Activated CD8-positive, alpha-beta T cell treated with anti-CD3 and anti-CD28 coated beads, Interleukin-2, amount 10 ng/mL, durations not matched to agents 7 days and 5 days (primary cell): ENCODE measurements at places on chromosomes 6 and 20.

DNA sequence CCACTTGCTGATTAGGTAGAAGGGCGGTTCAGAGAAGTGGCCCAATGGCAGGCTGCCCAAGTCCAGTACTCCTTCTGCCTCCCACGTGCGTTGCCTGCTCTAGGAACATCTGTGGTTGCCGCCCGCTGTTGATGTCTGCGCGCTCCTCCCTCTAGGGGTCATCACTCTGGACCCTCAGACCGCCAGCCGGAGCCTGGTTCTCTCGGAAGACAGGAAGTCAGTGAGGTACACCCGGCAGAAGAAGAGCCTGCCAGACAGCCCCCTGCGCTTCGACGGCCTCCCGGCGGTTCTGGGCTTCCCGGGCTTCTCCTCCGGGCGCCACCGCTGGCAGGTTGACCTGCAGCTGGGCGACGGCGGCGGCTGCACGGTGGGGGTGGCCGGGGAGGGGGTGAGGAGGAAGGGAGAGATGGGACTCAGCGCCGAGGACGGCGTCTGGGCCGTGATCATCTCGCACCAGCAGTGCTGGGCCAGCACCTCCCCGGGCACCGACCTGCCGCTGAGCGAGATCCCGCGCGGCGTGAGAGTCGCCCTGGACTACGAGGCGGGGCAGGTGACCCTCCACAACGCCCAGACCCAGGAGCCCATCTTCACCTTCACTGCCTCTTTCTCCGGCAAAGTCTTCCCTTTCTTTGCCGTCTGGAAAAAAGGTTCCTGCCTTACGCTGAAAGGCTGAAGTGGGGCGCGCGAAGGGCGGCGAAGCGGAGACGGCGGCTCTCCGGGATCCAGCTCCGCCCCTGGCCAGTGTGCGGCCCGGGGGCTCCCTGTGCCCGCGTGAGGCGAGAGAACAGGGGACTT, 8.5 kb downstream of the TRIM15 start:
- no peak overlapping the region for H3K27ac ChIP-seq
- DNase-seq, result no peak
- H3K27me3 ChIP-seq, result peaks cover 62% of the 10 kb centered on the region
- H3K4me1 ChIP-seq, result peaks cover 26% of the 10 kb centered on the region

DNA sequence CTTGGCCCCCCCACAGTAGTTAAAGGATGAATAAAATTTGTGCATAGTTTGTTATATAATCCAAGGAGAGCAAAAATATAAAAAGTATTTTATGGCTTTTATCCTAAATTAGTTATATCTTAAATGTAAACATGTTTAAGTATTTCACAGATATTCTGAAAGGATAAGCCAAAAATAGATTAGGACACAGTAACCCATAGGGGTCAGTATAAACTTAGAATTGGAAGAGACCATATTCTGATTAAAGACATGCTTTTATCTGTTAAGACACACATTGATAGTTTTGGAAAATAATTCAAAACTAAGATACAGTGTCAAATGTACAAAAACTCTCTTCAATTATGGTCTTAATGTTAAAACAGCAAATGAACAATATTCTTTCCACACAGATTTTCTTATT, 4.5 kb upstream of the SERINC1 start:
- H3K36me3 ChIP-seq, result peaks cover 2% of the 10 kb centered on the region
- H3K4me1 ChIP-seq, result peaks cover 2% of the 10 kb centered on the region
- no peak overlapping the region for H3K4me3 ChIP-seq
- H3K27ac ChIP-seq, result no peak overlapping the region
- no peaks in the 10 kb centered on the region for H3K27me3 ChIP-seq

DNA sequence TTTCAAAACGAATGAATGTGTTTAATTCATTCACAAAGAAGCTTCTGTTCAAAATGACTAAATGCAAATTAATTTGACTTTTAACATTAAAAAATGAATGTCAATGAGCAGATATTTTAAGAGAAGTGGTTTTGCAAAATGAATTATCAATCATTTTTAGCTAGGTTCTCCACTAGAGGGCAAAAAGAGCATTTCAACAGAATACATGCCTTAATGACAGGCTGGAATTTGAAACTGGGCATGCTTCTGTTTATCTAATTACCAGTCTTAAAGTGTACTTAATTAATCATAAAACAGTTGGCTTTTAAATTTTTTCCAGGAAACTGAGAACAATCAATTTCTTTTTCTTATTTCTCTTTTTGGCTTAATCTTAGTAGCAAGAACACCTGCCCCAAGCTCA, 63.8 kb upstream of the TINAG start:
- H3K4me1 ChIP-seq, result no peaks in the 10 kb centered on the region
- H3K27me3 ChIP-seq, result no peaks in the 10 kb centered on the region
- no peak for DNase-seq
- H3K4me3 ChIP-seq, result no peak overlapping the region

- no peak overlapping the region for H3K4me3 ChIP-seq
- DNase-seq, result no peak
- no peaks in the 10 kb centered on the region for H3K4me1 ChIP-seq
- H3K27me3 ChIP-seq, result no peaks in the 10 kb centered on the region
Measured at GRCh38 chr6:81998432-81998831, 246.0 kb upstream of the TENT5A start.

- no peak for DNase-seq
- no peak overlapping the region for H3K4me3 ChIP-seq
- H3K27me3 ChIP-seq, result no peaks in the 10 kb centered on the region
- no peak overlapping the region for H3K27ac ChIP-seq
Measured at GRCh38 chr6:91852252-91852651, 1265.4 kb upstream of the MAP3K7 start.

DNA sequence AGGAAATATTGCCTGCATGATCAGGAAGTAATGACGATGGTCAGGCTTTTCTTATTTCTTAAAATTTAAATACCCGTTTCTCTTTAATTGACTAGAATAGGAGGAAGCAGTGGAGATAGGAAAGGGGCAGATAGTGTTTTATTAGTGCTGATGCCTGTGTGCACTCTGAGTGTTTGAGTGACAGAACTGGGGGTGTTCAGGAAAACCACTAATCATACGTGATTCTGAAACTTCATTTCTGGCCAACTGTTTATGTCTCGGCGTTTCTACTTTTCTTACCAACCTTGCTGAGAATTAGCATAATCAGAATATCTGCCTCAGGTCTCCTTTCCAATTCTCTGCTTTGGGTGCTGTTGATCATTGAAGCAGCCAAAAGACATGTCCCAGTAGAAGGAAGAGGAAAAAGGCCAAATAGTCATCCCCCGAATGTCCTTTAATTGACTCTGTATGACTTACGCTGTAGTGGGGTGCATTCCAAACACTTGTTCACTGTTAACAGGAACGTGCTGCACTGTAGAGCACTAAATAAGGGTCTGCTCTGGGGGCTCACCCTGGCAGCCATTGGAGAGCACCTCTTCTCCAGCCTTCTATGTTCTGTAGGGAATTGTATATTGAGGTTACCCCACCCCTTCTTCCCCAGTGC, 152.9 kb downstream of the JARID2 start:
- no peak for DNase-seq
- H3K36me3 ChIP-seq, result peaks cover 18% of the 10 kb centered on the region
- peaks cover 70% of the 10 kb centered on the region for H3K4me1 ChIP-seq
- peak overlapping the region; percentile 42 for H3K4me3 ChIP-seq
